ENCODE measurements at places on chromosomes 2 and 18.

- DNase-seq: peak; percentile 36
Measured at GRCh38 chr2:191638079-191638801, 39.7 kb upstream of the NABP1 start.

- DNase-seq: no peak
Measured at GRCh38 chr2:147049957-147050356, 794.9 kb upstream of the ACVR2A start.

- DNase-seq: no peak
Measured at GRCh38 chr18:56641714-56642337, 3.4 kb upstream of the TXNL1 start.

- no peak for DNase-seq
Measured at GRCh38 chr2:226788881-226789490, 10.6 kb downstream of the IRS1 start.

GRCh38 chr18:24267878-24268277 lies 129.0 kb downstream of the CABYR start:
- DNase-seq: peak; percentile 12

DNA sequence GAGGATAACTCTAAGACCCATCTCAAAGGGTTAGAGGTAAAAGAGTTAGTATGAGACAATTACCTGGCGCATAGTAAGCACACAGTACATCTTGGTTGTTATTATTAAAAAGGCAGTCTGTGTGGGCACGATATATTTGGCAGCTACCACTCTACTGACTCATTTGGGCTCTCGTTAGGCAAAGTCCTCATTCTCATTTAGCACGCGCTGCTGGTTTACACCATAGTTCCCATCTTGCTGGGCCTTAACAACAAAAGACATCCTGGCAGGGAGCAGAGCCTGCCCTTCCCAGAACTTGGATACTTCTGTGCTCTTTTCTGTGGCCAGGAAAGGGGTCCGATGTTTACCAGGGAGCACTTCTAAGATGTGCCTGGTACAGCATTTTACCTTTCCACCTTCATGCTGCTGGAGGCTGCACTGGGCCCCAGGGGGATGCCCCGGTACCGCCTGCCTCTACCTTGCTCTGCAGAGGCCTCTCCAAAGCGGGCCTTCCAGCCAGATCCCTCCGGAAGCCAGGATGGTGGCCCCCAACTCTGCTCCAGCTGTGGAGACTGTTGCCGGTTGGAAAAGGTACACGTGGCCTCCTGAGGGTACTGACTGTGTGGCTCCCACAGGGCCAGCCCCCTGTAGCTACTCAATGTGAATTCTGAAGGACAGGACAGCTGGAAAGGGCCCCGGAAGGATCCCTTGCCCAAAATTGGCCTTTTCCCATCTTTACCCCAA lies 15.0 kb downstream of the GLI2 start:
- no peak for DNase-seq
